Cortex of kidney (tissue), 1 donor: ENCODE measurements at places on chromosomes 5 and 9.

- DNase-seq = no peak
Measured at GRCh38 chr5:398475-399295, 44.3 kb upstream of the EXOC3 start.

DNA sequence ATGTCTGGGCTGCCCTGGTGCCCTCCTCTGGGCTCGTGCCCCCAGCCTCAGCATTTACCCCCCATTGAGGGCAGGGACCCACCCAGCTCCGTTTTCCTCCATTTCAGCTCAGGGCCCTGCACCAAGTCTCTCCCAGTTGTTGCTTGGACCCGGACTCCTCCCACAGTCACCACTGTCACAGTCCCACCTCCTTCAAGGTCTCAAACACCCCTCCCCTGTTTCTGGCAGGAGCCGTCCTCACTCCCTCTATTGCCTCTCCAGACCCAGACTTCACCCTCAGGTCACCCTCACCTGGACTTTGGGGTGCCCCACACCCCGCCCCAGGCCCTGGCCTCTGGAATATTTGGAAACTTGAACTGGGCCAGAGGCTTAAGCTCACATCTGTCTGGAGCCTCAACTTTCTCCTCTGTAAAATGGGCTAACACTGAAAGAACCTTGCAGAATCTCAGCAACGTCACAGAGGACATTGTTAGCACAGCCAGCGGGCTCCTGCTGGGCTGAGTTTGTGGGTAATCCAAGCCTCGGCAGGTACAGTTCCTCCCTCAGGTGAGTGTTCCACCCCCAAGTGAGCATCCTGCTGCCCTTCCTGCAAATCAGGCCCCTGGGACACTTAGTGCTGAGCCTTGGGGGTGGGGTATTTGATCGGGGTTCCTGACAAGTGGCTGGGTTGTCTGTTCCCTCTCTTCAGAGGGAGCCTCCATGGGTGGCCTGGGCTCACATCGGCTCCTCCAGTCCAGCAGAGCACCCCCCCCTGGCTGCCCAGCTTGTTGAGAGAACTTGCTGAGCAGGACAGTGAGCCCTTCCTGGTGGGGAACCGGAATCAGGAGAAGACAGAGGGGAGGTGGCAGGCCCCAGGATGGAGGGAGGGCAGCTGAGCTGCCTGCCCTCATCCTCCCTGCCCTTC lies 130.1 kb downstream of the C9orf50 start:
- no peak for DNase-seq

GRCh38 chr9:97564291-97565175 lies 63.1 kb downstream of the TMOD1 start:
- no peak for DNase-seq

DNA sequence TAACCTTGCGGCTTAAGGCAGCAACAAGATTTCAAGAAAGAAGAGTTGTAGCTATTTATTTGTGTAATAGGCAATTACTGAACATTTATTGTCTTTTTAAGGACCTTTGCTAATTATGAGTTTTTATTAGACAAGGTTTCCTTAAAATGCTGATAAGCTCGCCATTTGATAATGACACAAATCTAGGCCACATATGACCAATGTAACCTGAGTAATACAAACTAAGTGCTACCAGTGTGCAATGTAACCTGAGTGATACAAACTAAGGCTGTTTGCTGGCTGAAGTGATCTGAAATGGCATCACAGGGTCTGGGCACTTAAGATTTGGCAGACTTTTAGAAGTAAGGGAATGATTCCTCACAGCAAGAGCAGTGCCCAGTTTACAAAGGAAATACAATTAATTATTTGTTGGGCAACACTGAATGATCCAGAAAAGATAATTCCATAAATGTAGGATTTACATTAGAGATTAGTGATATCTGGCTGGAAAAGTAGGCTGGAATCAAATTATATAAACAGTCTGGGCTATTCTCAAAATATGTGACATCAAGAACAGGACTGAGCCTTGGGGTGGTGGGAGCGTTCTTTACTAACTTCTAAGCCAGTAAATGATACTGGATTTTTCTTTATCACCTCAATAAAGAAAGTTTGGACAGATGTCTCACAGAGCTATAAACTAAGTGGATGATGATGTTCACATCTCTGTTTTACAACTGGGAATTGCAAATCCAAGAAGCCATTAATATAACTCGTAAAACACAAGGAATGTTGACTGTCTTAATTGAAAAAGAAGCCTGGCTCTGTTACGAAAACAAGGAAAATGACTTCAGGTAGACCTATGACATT lies 54.8 kb downstream of the MRPS27 start:
- no peak for DNase-seq

- no peak for DNase-seq
Measured at GRCh38 chr5:112960863-112961504, 15.6 kb upstream of the DCP2 start.

- no peak for DNase-seq
Measured at GRCh38 chr5:84783003-84783402, 398.3 kb upstream of the EDIL3 start.

GRCh38 chr5:134997015-134997414 lies 29.3 kb downstream of the CATSPER3 start:
- DNase-seq = no peak

DNA sequence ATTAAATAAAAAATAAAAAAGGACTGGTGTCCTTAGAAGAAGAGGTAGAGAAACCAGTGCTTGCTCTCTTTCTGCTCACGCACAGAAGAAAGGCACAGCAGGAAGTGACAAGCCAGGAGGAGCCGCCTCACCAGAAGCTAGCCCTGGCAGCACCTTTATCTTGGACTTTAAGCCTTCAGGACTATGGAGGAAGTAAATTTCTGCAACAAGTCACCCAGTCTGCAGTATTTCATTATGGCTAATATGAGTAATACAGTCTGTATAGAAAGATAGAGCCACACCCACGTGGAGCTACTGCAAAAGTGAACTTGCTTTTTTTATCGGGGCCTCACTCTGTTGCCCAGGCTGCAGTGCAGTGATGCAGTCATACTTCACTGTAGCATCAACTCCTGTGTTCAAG lies 68.4 kb downstream of the PDZD2 start:
- DNase-seq = no peak

DNA sequence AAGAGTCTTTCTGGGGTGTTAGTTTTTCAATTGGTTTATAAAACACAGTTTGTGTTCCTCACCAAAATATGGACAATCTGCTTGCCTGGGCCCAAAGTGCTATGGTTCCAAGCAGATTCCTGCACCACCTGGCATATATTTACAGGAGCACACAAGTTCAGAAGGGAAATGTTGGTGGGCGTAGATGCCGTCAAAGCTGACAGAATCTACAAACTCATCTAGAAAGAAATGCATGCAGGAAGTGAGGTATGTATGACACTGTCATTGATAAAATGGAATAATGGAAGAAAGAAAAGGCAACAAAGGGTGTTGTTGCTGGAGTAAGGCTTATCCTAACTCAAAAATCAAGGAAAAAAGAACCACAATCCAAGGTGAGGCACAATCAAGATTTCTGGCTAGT lies 225.8 kb downstream of the MLLT3 start:
- no peak for DNase-seq

GRCh38 chr9:2876726-2877125 lies 32.8 kb upstream of the PUM3 start:
- no peak for DNase-seq

DNA sequence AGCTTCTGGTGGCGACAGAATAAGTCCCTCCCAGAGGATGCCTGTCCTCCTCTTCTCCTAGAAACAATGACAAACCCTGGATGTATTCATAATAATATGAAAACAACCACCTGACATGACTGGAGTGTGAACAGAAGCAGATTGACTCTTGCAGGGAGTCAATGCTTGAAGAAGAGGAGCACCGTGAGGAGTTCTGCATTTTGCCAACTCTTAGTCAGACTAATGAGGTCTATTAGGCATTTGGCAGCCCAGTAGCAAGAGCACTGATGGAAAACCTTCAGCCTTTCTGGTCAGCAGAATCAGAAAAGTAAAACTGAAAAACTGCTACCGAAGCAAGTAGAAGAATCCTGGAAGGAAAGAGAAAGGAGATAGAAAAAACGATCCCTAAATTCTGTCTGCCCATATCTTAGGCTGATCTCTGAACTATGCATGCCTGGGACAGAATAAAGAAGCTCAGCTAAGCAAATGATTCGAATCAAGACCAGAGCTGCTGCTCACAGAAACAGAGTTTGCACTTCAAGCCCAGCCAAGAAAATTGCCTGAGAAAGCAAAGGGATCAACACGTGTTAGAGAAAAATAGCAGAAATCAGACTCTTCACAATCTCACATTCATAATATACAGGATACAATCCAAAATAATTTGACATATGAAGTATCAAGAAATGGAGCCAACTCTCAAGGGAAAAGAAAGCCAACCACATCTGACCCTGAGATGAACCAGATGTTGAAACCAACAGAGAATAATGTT lies 69.5 kb upstream of the OSMR start:
- no peak for DNase-seq

GRCh38 chr5:21071421-21071820 lies 1083.4 kb upstream of the CDH18 start:
- DNase-seq = no peak

DNA sequence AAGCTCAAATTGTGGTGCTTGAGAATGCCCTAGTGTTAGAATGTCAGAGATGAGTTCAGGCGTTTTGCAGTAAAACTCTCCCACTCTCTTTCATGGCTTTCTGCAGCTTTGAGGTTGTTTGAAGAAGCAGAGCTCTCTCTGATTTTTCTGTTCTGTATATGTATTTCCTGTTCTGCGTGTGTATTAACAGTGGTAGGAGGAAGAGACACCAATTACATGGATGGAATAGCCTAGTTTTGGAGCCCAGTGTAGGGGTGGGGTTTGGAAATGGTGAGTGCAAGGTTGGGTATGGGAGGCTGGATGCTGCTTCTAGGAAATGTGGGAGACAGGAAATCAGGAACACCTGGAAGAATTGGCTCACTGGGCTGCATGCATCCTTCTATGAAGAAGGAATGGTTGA lies 12.4 kb downstream of the LARP1 start:
- DNase-seq = no peak

- no peak for DNase-seq
Measured at GRCh38 chr5:168978015-168978414, 322.9 kb downstream of the SLIT3 start.

- DNase-seq = no peak
Measured at GRCh38 chr5:153523831-153524230, 33.4 kb downstream of the GRIA1 start.

- no peak for DNase-seq
Measured at GRCh38 chr9:87829756-87830155, 52.9 kb upstream of the SPATA31E1 start.

GRCh38 chr5:138974227-138975063 lies 99.3 kb upstream of the LRRTM2 start:
- DNase-seq = no peak

- peak; percentile 25 for DNase-seq
Measured at GRCh38 chr9:98796364-98797101, at the start of gene ANKS6. Gene ANKS6, minus strand, starts transcription at chr9:98796555. Its CDS starts 64 bp downstream, at chr9:98796491.

GRCh38 chr5:134555223-134555889 lies 29.9 kb downstream of the JADE2 start:
- no peak for DNase-seq

DNA sequence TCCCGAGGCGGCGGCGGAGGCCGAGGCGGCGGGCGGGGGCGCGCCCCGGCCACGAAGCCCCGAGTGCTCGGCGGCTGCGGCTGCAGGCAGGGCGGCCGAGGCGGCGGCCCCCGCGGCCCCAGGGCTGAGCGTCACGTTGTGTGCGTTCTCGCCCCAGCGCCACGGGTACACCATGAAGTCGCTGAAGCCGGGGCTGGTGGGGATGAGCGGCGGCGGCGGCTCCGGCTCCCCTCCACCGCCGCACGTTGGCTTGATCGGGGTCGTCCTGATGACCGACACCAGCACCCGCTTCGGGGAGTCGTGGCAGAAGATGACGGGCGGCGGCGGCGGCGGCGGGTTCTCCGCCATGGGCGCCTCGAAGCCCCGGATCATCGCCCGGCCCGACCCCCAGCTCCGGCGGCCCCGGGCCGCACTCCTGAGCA lies 498 bp downstream of the ZNF367 start:
- DNase-seq = no peak

DNA sequence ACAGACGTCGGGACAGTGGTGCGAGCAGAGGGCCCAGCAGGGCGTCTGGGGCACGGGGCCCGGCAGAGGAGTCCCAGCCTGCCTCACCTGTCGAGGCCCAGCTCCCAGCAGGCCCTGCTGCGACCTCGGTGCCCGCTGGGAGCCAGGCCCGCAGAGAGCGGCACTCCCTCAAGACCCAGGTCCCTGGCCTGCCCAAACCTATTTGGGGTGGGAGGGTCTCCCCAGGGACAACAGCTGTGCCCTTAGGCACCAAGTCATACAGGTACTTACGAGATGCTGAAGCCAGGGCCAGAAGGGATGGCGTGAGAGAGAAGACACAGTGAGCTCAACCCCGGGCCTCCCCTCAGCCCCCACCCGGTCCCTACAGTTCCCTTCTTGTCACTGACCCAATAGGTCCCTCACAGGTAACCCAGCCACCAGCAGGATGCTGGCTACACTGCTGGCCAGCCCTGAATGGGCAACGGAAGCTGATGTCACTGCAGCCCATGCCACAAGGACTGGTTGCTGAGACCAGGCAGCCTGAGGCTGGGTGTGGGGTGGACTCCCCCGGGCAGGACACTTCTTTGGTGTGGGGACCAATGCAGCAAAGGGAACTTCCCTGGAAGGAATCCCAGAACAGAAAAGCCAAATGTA lies 3.7 kb downstream of the NSMF start:
- no peak for DNase-seq

DNA sequence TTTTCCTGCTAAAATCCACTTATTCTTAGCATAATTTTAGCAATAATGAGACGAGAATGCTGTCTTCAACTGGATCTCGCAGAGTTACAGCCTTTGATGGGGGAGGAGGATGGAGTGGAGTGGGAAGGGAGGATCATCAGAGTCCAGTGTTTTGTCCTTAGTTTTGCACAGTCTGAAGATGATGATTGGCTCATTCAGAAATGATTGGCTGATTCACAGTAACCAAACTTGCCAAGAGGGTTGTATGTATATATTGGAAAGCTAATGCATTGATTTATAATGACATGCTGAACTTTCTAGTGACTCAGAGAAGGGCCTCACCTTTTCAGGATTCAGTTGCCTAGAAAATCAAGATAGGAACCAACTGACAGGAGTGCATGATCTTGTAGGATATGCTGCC lies 448.0 kb downstream of the CCDC171 start:
- DNase-seq = no peak

DNA sequence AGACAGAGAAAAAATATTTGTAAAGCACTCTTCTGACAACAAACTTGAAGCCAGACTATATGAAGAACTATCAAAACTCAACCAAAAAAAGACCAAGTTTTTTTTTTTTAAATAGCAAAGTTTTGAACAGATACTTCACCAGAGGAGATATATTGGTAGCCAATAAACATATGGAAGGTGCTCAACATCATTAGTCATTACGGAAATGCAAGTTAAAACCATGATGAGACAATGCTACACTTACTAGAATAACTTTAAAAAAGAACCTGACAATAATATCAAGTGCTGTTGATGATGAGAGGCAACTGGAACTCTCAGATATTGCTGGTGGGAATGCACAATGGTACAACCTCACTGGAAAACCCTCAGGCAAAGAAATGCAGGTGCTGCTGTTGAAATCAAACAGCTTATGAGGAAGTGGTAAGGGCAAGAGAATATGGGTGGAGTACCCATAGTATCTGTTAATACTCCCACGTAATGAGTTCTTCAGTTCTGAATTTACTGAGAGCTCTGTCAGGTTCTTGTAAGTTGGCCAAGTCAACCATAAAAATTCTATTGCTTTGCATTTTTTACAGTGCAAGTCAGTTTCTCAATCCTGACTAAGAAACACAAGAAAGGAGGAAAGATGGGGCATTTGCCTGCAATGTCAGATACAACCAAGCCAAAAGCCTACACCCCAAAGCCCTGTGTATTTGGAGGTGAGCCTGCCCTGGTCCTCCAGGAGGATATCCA lies 87.3 kb upstream of the GNAQ start:
- no peak for DNase-seq

GRCh38 chr5:102762562-102763227 lies 7.6 kb downstream of the PAM start:
- no peak for DNase-seq
